ENCODE measurements at places on chromosomes 1 and 21. TPM values are rescaled to one million over a fixed set of nuclear protein-coding genes. Genes with fewer than 3 reads are reported as not detected.

DNA sequence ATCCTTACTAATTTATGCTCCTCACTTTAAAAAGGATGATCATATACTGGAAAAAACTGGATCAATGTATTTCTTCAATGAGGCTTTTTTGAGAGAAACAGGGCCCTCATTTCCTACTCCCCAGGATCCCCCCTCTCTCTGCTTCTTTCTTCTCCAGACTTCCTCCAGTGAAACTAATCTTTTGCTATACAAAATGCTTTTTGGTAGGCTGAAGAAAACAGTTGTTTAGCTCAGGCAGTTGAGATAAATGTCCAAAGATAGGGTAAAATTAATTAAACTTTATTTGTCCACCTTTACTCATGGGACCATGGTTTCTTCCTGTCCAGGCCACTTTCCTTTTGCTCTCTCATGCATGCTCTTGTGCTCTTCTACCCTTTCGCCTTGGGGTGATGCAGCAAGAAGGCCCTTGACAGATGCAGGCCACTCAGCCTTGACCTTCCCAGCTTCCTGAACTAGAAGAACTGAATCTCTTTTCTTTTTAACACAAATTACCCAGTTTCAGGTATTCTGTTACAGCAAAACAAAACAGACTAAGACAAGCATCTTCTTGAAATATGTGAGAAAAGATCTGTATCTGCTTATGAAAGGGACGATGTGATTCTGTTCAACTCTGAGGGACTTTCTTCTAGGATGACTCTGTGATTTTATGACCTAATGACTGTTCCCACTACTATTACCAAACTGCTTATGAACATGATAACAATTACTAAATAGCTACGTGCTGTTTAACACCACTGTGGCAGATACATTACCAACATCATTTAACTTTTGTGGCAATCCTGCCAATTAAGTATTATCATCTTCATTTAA, 63.7 kb downstream of the NVL start:
- H3K27me3 ChIP-seq: no peaks in the 10 kb centered on the region
- DNase-seq: no peak
- peaks cover 20% of the 10 kb centered on the region for H3K4me1 ChIP-seq
- H3K27ac ChIP-seq: no peak overlapping the region
- H3K36me3 ChIP-seq: no peaks in the 10 kb centered on the region
- H3K4me3 ChIP-seq: no peak overlapping the region

LYPD8 gene
- total RNA-seq: not detected

DNA sequence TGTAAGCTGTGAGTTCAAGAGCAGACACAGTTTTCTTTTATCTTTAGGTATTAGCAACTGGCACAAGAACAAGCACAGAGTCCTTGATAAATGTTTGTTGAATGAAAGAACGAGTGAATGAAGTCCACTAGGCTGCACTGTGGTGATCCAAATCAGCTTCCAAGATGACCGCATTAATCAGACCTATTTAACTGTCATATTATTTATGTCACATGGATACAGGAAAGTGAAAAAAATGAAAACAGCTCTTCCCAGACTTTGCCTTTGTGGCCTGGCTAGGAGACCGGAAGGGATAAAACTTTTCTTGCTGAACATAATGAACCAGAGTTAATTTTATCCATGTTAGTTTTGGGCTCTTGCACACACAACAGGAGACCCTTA, 261.3 kb downstream of the TNR start:
- peaks cover 3% of the 10 kb centered on the region for H3K27me3 ChIP-seq
- no peak for DNase-seq
- H3K27ac ChIP-seq: no peak overlapping the region
- H3K4me1 ChIP-seq: no peaks in the 10 kb centered on the region
- no peaks in the 10 kb centered on the region for H3K36me3 ChIP-seq

DNA sequence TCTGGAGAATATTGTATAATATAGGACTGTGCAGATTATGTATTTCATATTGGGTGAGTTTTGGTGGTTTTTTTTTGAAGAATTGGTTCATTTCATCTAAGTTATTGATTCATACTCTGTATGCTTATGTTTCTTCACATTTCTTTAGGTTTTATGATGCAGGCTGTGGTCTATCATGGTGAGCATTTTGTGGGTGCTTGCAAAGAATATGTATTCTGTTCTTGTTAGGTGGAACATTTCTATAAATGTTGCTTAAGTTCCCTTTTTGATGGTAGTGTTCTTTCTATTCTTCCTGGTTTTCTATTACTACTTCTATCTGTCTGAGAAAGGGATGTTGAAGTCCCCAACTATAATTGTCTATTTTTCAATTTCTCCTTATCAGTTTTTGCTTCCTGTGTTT, 42.6 kb downstream of the PKN2 start:
- H3K27me3 ChIP-seq: no peaks in the 10 kb centered on the region
- DNase-seq: no peak
- peaks cover 23% of the 10 kb centered on the region for H3K4me1 ChIP-seq
- H3K27ac ChIP-seq: no peak overlapping the region
- H3K36me3 ChIP-seq: peaks cover 6% of the 10 kb centered on the region
- no peak overlapping the region for H3K4me3 ChIP-seq

DNA sequence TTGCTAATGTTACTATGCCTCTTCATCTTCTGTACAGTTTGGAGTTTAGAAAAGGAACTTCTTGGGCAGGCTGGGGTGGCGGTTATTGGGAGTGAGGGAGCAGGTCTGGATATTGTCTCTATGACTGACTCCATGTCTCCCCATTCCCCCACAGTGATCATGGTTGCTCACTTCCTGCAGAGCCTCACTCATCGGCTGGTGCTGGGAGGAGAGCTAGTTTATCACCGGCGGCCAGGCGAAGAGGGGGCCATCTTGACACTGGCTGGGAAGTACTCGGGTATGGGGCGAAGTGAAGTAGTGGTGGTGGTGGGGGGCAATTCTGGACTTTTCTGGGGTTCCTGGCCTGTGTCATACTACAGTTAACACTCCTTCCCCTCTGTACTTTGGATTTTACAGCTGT, 2.2 kb downstream of the TOMM40L start:
- DNase-seq: no peak
- peaks cover 28% of the 10 kb centered on the region for H3K4me1 ChIP-seq
- H3K36me3 ChIP-seq: peaks cover 24% of the 10 kb centered on the region

- no peak overlapping the region for H3K27ac ChIP-seq
- H3K27me3 ChIP-seq: no peaks in the 10 kb centered on the region
- no peaks in the 10 kb centered on the region for H3K4me1 ChIP-seq
- no peak overlapping the region for H3K4me3 ChIP-seq
- no peaks in the 10 kb centered on the region for H3K36me3 ChIP-seq
- DNase-seq: no peak
Observed at GRCh38 chr1:13512472-13512871, 1.3 kb downstream of the LRRC38 start.

- no peak for DNase-seq
- no peak overlapping the region for H3K4me3 ChIP-seq
Observed at GRCh38 chr21:39641827-39642450, 29.2 kb downstream of the B3GALT5 start.

DNA sequence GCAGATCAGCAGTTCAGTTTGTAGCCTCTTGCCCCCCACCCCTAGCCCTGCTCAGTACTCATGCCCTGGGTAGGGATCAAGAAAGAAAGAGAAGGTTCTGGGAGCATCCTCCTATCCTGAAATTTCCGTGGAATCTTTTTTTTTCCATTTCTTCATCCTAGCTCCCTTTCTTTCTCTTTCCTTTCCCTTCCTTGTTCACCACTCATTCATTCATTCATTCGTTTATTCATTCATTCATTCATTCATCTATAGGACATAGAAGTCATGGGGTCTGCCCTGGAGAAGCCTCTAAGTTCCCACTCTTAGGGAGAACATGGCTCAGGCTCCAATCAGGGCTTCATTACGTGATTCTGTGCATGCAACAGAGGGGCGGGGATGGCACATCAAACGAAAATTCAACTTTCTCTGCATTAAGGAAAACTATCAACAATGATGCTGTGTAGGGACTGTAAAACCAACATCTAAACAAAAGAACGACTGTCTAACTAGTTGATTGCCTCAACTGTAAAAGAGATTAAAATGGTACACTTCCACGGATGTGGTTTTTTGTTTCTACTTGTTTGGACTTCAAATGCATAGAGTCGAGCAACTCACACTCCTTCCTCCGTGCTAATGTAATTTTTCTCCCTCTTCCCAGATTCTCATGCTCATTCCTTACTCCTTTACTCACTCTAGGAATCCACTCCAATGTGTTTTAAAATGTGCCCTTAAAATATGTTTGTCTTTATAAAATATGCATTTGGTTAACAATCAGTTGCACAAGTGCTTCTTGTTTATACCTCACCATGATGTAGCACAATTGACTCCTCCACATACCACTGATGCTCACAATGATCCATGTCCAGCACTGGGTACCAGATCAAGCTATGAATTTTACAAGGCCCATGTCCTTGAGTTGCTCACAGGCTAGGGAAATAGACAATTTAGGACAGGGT, 101.2 kb upstream of the SLC2A1 start:
- DNase-seq: no peak
- H3K27me3 ChIP-seq: no peaks in the 10 kb centered on the region
- peaks cover 10% of the 10 kb centered on the region for H3K4me1 ChIP-seq
- no peak overlapping the region for H3K27ac ChIP-seq
- no peak overlapping the region for H3K4me3 ChIP-seq

- no peak for DNase-seq
- H3K27me3 ChIP-seq: no peaks in the 10 kb centered on the region
- H3K4me1 ChIP-seq: no peaks in the 10 kb centered on the region
- no peak overlapping the region for H3K27ac ChIP-seq
Observed at GRCh38 chr1:176517484-176517883, 54.5 kb downstream of the PAPPA2 start.

- H3K36me3 ChIP-seq: peaks cover 8% of the 10 kb centered on the region
- H3K27ac ChIP-seq: no peak overlapping the region
- H3K4me1 ChIP-seq: peaks cover 85% of the 10 kb centered on the region
- DNase-seq: no peak
Observed at GRCh38 chr1:8415526-8416278, 97.8 kb downstream of the SLC45A1 start.

DNA sequence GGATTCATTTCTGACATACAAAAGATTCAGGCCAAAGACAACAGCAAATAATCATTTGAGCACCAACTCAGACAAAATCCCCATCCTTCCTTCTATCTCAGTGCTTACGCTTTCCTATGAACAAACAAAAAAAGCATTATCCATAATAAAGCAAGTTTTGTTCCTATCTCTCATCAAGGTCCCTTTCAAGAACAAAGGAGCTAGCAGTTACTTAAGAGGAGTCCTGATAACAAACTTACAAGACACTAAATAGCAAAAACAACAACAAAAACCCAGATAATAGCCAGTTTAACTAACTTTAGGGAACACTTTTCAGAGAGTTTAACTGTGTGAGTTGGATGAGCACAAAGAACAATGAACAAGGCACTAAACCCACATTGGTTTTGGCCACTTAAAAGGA, 10.5 kb downstream of the EVI5 start:
- H3K27me3 ChIP-seq: no peaks in the 10 kb centered on the region
- H3K4me1 ChIP-seq: no peaks in the 10 kb centered on the region
- no peak overlapping the region for H3K4me3 ChIP-seq
- no peak overlapping the region for H3K27ac ChIP-seq

GRCh38 chr21:16194095-16194787, 464.5 kb downstream of the USP25 start:
- no peaks in the 10 kb centered on the region for H3K36me3 ChIP-seq
- no peak for DNase-seq
- H3K4me1 ChIP-seq: no peaks in the 10 kb centered on the region

DNA sequence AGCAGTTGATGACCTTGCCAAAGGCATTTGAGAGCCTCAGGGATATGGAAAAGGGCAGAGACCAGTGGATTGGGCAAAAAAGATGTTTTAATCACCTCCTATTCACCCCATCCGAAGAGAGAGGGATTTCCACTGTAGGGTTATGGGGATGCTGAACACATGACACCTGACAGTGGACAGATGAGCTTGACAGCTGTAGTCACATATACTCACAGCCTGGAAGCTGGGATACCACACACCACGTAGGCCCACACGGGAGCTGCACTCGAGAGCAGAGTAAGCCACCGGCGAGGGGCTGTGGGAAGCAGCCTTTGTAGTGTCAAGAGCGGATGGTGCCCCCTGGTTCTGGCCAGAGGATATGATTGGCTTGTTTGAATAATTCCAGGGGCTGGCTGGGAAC, 20.0 kb downstream of the ZBTB40 start:
- H3K4me3 ChIP-seq: no peak overlapping the region
- H3K27ac ChIP-seq: no peak overlapping the region
- no peaks in the 10 kb centered on the region for H3K36me3 ChIP-seq
- H3K4me1 ChIP-seq: no peaks in the 10 kb centered on the region

GRCh38 chr1:205438213-205439158, 16.6 kb upstream of the LEMD1 start:
- H3K36me3 ChIP-seq: no peaks in the 10 kb centered on the region
- H3K4me3 ChIP-seq: no peak overlapping the region
- no peak for DNase-seq
- H3K4me1 ChIP-seq: peaks cover 28% of the 10 kb centered on the region
- H3K27me3 ChIP-seq: no peaks in the 10 kb centered on the region
- no peak overlapping the region for H3K27ac ChIP-seq

DNA sequence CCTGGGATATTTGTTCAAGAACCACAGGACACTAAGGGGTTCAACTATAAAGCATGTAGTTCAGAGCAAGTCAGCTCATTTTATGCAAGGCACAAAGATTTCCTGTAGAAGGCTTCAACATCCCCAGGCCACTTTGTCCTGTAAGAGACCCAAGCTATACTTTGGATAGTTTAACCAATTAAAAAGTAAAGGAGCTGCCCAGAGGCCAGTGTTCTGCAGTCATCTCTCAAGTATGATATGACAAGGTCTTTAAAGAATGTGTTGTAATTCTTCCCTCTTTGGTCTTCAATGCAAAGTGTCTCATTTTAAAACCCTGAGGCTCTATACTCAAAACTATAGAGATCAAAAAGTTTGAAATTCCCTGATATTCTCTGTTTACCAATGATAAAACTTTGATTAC, 34.1 kb downstream of the KRTAP20-3 start:
- no peaks in the 10 kb centered on the region for H3K36me3 ChIP-seq
- H3K27me3 ChIP-seq: no peaks in the 10 kb centered on the region
- H3K27ac ChIP-seq: no peak overlapping the region
- H3K4me1 ChIP-seq: no peaks in the 10 kb centered on the region

TSTD1 gene
- 92.0 TPM for total RNA-seq

DNA sequence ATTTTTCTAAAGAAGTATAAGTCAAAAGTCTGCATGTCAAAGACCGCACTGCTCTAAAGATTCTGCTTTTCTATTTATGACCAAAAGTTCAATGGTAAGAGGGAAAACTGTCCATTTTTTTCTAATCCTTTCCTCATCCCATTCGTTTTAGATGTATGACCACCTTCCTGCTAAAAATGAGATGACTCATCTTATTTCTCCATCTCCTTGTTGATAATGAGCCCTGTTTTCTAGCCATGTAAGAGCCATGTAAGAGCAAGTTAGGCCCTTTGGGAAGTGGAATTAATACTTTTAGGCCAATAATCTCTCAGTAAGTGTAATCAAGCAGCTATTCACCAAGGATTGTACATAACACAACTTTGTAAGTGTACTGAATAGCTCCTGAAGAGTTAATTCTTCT, 475.6 kb upstream of the B3GALT2 start:
- H3K4me1 ChIP-seq: no peaks in the 10 kb centered on the region
- H3K4me3 ChIP-seq: no peak overlapping the region
- H3K27ac ChIP-seq: no peak overlapping the region
- no peaks in the 10 kb centered on the region for H3K27me3 ChIP-seq
- no peaks in the 10 kb centered on the region for H3K36me3 ChIP-seq

GJA9 gene
- total RNA-seq: not detected
